ENCODE measurements at places on chromosomes 1 and 21.

DNA sequence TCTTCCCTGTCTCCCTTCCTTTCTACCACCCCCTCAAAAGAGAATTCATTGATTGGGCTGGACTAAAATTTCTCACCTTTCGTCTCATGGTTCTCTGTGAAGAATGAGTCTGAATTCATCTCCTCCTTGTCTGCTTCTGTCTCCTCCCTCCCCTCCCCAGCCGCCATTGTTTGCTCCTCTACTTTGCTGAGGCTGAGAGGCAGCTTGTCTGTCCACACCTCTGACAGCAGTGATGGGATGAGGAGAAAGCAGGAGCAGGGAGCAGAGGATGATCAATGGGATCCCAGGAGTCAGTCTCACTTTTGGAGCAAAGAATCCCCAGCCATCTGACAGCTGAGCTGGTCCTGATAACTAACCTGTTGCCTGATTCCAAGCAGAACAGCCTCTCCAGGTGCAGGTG, 2.5 kb downstream of the ILDR2 start:
- no peak for DNase-seq

- DNase-seq = no peak
Observed at GRCh38 chr1:158686111-158687009, at the start of gene SPTA1. TSS of gene SPTA1 (minus strand) at chr1:158686715. CDS start at chr1:158686517, 198 bp downstream.

DNA sequence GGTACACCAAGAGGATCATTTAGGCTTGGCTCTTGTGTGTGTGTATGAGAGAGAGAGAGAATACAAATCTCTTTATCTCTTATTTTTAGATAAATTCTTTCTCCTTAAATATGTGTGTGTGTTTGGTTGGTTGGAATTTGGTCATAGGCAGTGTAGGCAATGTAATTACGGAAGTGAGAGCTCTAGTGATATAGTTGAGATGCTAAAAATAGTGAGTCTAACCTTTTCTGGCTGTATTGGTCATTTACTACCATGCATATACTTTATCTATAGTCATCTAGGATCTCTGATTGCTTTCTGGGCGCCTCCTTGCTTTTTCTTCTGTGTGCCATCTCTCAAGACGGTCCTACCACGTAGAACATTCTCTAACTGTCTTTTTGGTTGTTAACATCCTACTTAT, 250.2 kb downstream of the NUF2 start:
- no peak for DNase-seq

DNA sequence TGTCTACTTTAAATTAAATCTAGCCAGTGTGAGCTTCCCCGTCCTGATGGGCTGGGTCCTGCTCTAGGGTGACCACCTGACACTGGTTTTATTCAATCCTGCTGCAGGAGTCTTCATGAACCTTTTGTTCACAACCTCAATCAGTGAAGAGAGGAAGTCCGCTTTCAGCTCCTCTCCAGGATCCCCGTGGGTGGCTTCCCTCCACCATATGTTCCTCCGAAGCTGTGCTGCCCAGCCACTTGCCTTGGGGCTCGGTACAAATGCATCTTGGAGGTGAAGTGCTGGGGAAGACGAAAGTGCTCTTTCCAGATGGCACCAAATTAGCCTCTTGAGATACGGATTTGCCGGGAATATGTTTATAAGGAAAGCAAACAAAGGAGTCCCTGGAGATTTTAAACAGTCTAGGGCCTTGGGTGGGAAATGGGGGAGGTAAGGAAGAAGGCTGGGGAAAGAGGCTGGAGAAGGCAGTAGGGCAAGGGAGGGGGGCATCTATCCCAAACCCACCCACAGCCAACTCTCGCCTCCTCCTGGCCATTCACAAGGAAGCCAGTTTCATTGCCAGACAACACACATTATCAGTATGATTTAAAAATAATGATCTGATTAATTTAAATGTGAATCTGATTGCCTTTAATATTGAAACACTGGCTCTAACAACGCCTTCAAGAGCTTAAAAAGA, 430.8 kb downstream of the DISC1 start:
- DNase-seq = no peak

GRCh38 chr1:66563094-66563800, 29.3 kb downstream of the SGIP1 start:
- DNase-seq = no peak

DNA sequence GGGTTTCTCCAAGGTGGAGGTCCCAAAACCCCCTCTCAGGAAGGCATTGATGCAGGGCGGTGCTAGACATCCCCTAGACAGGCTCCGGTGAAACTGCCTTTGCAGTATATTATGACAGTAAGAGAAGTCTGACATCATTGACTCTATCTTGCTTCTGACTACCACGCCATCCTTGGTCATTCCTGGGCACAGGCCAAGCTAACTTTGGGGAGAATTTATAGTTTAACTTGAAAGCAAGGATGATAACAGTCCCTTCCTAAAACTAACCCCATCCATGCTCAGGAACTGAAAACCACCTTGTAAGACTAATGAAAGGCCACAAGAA, 30.3 kb downstream of the RSPH1 start:
- DNase-seq = no peak

DNA sequence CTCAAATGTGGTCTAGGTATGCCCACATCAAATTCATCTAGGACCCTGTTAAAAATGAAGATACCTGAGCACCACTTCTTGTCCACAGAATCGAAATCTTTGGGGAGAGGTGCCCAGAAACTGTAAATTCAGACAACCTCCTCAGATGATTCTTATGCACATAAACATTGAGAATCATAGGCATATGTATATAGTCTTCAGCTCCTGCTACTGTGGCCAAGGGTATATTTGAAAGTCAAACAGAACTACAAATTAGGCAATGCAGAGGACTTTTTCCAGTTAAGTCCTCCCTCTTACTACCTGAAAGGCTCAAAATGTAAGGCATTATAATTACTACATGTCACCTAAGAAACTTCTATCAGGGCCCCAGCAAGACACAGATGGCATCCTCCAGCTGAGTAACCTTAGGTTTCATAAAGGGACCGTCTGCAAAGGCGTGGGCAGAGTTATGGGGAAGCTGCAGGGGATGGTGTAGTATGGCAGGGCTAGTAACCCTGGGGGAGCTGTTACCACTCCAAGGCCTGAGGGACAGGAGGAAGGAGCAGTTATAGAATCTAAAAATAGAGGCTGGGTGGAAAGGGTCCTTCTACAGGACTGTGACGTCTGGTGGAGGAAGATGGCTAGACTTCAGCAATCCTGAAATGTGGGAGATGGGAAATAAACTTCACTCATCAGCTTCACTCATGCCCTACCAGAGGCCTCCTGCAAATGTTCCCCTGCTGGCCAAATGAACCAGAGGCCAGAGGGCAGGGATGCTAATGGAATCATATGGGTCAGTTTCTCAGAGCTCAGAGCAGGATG, 46.3 kb downstream of the DAB1 start:
- no peak for DNase-seq

GRCh38 chr1:11526071-11526895, 47.3 kb downstream of the DISP3 start:
- no peak for DNase-seq

GRCh38 chr1:208122612-208123358, 121.4 kb downstream of the PLXNA2 start:
- no peak for DNase-seq

- DNase-seq = no peak
Observed at GRCh38 chr1:186044079-186044685, 310.0 kb downstream of the HMCN1 start.

- DNase-seq = no peak
Observed at GRCh38 chr1:59332983-59333382, 36.1 kb downstream of the FGGY start.

- DNase-seq = no peak
Observed at GRCh38 chr1:56060906-56061305, 518.5 kb downstream of the PLPP3 start.

DNA sequence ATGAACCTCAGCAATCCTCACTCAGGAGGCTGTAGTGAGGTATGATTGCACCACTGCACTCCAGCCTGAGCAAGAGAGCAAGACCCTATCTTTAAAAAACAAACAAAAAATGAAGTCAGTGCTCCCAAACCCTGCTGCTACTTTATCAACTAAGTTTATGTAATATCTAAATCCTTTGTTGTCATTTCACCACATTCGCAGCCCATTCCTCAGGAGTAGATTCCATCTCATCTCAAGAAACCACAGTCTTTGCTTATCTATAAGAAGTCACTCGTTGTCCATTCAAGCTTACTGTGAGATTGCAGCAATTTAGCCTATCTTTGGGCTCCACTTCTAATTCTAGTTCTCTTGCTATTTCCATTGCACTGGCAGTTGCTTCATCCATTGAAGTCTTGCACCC, 44.3 kb upstream of the RGL1 start:
- no peak for DNase-seq

DNA sequence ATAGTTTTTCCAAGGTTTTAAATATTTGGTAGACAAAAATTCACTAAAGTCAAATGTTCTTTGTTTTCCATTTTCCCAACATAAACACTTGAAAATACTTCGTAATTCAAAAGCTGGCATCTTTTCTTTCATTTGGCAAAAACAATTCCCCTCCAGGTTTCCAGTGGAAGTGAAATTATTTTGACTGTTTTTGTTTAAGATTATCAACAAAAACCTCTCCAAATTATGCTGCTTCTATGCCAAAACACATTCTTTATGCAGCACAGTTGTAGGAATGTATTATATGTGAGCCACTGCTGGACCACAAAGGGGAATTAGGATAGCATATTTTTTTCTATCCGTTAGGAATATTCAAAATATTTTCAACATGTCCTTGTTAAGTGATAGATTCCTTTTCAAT, 44.1 kb downstream of the SLC5A9 start:
- no peak for DNase-seq

DNA sequence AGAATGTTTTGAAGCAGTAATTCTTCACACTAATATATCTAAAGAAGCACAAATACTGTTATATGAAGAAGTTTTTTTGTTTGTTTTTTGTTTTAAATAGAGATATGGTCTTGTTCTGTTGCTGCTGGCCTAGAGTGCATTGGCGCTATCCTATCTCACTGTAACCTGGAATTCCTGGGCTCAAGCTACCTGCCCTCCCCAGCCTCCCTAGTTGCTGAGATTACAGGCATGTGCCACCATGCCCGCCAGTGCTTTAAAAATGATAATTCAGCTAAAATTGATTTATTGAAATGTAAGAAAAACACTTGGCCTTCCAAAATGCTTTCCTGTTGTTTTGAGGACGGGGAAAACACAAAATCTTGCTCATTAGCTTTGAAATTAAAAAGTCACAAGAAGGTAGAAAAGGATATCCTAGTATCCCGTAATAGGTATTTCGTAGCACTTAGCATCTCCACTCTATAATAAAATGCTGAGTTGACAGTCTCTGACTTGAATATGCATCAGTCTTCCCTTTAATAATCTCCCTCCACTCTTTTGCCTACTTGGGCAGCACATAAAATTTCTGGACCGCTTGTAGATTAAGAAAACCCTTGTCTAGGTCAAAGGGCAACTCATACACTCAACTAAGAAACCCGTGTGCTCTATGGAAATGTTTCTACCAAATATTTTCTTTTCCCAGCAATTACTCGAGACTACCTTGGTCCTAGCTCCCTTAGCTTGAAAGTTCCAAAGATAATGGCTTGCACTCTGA, 1.3 kb downstream of the SCYL3 start:
- no peak for DNase-seq

DNA sequence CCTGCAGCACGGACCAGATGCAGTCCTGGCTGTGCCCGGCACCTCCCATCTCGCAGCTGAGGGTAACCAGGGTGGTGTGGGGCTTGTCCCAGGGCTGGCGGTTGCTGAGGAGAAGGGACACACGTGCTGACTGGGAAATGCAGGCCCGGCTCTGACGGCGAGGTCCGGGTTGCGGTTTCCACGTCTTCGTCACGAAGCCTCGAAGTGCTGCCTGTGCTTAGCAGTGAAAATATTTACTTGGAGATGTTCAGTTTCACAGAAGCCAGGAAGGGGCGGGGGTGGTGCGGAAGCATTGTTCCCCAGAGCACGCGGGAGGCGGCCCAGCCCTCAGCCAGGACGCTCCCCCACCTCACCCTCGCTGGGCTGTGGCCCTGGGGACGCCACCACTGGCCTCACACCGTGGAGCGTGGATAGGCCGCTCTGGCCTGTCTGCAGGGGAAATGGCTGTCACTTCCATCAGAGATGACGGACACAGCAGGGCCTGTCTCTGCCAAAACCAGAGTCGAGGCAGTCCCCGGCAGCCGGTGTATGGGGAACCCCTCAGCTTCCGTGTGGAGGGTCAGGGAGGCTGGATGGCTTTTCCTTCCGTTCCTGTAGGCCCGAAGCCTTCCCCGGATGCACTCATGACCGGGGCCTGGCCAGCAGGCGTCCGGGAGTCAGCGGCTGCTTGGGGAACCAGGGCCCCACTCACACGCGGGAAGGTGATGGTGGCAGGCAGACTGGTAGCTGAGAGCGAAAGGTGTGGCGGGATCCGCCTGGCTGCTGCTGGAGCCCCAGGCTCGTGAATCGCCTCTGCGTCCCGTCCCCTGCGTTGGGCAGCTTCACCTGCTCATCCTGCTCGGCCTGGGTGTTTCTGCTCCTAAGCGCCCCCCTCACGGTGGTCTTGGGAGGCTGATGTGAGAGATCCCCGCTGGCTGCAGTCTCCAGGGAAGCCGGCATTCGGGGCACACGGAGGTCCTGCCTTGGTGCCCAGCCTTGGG, 14.7 kb upstream of the POFUT2 start:
- DNase-seq = peak; percentile 21

GRCh38 chr1:153773096-153773921, 1.9 kb upstream of the SLC27A3 start:
- no peak for DNase-seq

DNA sequence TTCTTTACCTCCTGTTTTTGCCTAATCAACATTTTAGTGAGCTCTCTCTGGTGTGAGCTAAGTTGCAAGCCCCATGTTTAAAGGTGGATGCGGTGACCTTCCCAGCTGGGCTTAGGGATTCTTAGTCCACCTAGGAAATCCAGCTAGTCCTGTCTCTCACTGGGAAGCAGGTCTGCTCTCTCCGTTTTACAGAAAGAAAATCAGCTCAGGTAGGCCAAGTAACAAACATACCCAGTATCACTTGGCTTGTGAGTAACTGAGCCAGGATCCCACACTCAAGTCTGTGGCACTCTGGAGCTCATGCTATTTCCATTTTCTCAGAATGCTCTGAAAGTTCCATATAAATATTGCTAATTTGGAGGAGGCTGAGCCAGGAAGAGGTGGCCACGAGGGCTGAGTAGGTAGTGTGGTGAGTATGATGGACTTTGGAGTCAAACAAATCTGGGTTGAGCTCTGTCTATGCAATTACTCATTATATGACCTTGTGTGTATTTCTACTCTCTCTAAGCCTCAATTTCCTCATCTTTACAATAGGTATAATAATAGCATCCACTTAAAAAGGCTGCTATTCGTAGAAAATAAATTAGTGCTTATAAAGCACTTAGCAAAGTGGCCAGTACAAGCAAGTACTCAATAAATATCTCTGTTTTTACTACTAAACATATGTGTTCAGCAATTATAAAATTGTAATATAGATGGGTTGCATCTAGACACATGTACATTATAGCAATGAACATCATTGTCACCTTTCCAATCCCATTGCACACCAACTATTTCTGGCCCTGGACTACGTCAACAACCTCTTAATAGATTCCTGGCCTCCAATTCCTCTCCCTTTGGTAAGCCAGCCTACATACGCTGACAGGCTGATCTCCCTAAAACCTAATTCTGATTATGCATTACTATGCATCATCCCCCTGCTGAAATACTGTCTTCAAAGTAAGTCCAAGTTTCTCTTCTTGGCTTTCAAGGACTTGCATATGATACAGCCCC, 32.7 kb upstream of the DHCR24 start:
- no peak for DNase-seq

- DNase-seq = no peak
Observed at GRCh38 chr1:203402629-203403337, 51.9 kb upstream of the FMOD start.

Measured in activated gamma-delta T cell treated with Interleukin-2 at 50 U/mL for 16 hours (primary cell).